ENCODE measurements at places on chromosomes 4 and X. TPM values are rescaled to one million over a fixed set of nuclear protein-coding genes. Genes with fewer than 3 reads are reported as not detected.

The SERPINA7 gene
- not detected for total RNA-seq

DNA sequence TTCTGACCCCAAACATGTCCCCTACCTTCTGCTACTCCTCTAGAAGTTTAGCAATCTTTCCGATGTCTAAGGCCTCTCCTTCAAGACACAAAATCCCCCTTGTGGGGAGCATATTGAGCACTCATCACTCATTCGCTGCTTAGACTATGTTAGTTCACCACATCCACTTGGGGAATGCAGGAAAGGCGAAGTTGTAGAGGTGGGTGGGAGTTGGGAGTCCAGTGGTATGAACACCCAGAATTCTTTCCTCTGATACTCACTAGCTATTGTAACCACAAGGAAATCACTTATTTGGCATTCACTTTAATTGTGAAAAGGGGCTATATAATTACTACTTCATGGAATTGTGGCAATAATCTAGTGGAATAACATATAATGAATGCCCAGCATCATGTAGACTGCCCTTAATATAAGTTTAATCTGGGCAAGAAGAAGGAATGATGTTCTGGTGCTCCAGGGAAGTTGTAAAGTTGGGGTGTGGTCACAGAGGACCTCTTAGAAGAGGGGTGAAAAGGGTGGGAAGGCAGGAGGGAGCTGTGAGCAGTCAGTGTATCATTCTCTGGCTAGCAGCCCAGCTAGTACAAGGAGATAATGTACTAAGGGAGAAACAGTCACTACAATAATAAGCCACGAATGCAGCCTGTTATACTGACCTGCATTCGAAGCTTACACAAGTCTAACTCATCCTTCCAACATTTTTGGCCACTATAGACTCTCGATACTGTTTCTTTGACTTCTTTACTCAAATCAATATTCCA lies 468.2 kb upstream of the DIPK2B start:
- no peak for DNase-seq

The NXF2B gene
- 0.18 TPM for total RNA-seq

The ASB5 gene
- 0.18 TPM for total RNA-seq
